ENCODE measurements at places on chromosomes 13 and 19.
A peak's percentile ranks its signal among the peaks of the same experiment; 100 is the strongest.

- ATAC-seq = no peak
Observed at GRCh38 chr13:52978989-52979388, 49.6 kb upstream of the OLFM4 start.

DNA sequence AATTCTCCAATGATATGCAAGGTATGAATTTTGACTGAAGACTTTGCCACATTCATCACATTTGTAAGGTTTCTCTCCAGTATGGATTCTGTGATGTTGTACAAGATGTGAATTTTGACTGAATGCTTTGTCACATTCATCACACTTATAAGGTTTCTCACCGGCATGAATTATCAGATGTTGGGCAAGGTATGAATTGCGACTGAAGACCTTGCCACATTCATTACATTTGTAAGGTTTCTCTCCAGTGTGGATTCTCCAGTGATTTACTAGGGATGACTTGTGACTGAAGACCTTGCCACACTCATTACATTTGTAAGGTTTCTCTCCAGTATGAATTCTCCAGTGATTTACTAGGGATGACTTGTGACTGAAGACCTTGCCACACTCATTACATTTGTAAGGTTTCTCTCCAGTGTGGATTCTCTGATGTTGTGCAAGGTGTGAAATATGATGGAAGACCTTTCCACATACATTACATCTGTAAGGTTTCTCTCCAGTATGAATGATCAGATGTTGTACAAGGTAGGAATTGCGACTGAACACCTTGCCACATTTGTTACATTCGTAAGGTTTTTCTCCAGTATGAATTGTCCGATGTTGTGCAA lies 24.8 kb downstream of the ZNF83 start:
- no peak for ATAC-seq

DNA sequence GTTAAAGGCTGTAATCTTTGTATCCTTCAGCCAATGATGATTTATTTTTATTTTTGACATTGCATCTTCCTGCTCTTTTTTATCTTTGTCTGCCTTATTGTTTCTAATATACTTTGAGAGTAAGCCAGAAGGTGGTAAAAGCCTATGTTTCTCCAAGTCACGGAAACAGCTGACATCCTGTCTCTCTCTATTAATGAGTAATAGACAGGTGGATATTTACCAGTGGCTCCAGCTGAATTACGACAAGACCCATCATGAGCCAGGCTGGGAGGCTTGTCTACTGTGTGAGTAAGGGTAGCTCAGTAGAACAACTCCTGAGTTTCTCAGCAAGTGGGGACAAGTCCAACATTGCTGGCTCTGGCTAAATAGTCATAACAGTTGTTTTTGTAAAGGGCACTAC lies 166.6 kb downstream of the NDFIP2 start:
- peak; percentile 99 for ATAC-seq

GRCh38 chr13:23505007-23505406 lies 65.2 kb upstream of the TNFRSF19 start:
- ATAC-seq = no peak

DNA sequence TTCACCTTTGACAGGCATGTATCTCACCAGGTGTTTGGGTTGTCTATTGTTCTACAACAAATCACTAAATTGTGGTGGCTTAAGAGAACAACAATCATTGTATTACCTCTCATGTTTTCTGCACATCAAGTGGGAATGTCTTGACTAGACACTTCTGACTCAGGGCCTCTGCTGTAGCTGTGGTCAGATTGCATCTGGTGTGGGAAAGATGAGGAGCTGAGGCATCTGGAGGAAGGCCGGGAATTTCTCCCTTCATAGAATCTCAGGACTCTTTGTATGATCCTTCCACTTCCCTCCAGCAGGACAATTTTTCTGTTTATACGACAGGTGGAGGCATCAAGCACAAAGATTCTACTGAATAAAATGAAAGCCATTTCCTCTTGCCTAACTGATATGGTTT lies 511.8 kb upstream of the NBEA start:
- ATAC-seq = no peak

GRCh38 chr19:43763473-43763939 lies 8.7 kb upstream of the SMG9 start:
- no peak for ATAC-seq

- ATAC-seq = no peak
Observed at GRCh38 chr13:112069061-112069844, 2.3 kb downstream of the SOX1 start.

DNA sequence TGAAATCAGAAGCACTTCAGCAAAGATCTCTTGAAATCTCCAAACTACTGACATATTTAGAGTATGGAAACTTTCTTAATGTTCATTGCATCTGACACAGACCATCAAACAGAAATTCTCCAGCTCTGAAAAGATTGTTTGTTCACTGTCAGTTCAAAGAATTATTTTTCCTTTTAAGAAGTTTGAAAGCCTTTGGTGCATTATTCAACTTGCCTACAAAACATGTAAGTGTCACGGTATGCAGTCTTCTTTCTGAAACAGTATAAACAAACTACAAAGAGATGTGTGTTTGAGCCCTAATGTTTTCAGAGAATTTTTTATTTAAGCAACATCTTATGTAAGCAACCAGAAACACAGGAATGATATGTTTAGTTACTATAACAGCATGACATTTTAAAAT lies 125.4 kb downstream of the FGF14 start:
- no peak for ATAC-seq

DNA sequence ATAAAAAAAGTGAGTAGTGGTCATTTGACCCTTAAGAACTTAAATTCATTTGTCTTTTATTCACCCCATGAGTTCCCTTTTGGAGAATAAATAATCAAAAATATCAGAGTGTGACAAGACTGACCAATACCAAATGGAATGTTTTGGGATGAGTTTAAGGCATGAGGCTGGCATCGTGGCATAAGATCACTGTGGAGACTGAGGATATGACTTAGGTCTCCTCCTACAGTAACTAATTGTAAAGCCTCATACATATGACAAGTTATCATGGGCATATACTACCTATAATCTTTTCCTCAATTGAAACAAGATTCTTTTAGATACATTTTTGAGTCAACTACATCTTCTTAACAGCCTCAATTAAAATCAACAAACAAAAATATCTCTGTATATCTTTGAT lies 782.0 kb downstream of the SLITRK1 start:
- ATAC-seq = no peak

DNA sequence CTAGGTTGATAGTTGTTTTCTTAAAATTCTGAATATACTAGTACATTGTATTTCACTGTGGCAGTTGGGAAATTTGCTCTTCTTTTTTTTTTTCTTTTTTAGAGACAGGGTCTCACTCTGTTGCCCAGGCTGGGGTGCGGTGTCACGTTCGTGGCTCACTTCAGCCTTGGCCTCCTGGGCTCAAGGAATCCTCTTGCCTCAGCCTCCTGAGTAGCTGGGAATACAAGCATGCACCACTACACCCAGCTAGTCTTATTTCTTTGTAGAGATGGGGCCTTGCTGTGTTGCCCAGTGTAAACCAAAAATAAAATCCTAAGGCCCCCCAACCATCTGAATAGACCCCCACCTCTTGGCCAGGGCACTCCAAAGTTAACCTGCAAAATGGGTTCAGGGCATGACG lies 79.3 kb downstream of the FNDC3A start:
- ATAC-seq = no peak

DNA sequence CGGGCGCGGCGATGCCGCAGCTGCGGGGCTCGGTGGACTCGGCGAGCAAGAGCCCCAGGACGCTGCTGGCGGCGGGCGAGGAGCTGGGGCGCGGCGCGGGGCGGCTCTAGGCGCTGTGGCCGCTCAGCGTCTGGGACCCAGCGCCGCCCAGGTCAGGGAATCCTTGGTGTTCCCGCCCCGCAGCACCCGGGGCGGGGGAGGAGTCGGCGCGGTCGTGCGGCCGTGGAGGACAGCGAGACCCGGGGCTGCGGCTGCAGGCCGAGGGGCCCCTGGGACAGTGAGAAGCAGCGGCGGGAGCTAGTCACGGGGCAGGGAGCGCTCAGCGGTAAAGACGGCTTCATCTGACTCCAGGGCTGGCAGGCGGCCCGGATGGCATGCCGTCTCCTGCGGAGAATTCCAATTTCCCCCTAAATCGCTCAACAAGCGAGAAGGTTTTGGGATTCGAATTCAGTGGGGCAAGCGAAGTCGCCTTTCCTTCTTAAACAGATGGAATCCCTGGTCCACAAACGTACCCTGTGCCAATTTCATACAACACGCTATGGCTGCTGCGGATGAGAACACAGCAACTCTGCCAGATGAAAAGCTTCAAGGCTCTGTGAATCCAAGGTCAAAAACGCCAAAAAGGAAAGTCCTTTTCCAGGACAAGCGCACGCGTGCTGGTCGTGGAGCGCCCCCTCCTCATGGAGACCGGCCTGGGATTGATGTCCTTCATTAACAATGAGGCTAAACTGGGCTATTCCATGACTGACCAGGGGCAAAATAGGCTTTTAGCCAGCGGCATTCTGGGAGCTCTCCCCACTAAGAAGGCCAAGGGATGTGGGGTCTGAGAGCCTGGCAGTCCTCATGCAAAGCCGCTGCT lies 4.2 kb upstream of the ZSCAN4 start:
- peak; percentile 61 for ATAC-seq

DNA sequence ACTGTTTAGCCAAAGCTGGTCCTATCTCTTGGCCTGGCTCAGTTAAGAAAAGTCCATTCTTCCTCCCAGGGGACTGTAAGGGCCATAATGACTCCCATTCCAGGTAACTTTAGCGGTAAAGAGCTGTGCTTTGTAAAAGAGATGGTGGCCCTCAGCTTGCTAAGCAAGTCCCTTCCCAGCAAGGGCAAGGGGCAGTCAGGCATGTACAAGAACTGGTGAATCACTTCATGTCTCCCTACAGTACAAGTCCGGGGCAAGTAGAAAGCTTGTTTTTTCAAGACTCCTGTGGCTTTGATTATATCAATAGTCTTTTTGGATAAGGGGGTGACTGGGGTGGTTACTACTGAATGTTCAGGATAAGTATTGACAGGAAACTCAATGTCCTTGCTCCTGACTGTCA lies 88.9 kb downstream of the SLC25A15 start:
- ATAC-seq = no peak

GRCh38 chr19:5424192-5424973 lies 30.8 kb upstream of the ZNRF4 start:
- ATAC-seq = no peak

DNA sequence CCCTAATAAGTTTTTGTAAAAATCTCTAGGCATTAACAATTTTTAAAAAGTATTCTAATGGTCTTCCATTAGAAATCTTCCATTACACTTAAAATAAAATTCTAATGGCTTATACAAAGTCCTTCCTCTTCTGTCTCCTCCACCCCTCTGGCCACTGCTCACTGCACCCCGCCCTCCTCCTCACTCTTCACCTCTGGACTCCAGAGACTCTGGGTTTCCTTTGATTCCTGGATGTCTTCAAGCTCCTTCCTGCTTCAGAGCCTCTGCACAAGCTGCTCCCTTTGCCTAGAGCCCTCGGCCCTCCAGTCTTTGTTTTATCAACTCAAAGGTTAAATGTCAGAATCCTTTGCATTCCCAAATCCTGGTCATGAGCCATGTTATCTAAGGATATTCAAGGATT lies 20.8 kb downstream of the TNFSF14 start:
- no peak for ATAC-seq

- no peak for ATAC-seq
Observed at GRCh38 chr13:48648446-48648845, 5.3 kb upstream of the CYSLTR2 start.

- no peak for ATAC-seq
Observed at GRCh38 chr13:74560325-74560724, 426.1 kb upstream of the KLF12 start.

GRCh38 chr13:47459512-47459911 lies 541.6 kb downstream of the SUCLA2 start:
- no peak for ATAC-seq

DNA sequence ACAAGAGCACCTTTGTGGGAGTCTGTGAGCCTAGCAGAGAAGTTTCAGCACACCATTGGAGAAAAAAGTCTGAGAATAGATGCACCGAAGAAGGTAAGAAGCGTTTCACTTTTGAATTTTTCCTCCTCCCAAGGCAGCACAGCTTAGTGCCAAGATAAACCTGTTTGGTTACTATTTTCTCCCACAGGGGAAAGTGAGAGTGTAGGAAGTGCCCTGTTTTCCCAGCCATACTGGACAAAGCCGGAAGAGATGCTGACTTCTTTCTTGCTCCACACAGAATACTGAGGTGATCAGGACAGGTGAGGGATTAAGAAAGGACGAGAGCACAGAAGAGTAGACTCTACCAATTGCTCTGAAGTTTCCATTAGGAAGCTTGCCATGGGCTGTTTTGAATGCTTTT lies 1011.0 kb upstream of the MIR17HG start:
- peak; percentile 52 for ATAC-seq

DNA sequence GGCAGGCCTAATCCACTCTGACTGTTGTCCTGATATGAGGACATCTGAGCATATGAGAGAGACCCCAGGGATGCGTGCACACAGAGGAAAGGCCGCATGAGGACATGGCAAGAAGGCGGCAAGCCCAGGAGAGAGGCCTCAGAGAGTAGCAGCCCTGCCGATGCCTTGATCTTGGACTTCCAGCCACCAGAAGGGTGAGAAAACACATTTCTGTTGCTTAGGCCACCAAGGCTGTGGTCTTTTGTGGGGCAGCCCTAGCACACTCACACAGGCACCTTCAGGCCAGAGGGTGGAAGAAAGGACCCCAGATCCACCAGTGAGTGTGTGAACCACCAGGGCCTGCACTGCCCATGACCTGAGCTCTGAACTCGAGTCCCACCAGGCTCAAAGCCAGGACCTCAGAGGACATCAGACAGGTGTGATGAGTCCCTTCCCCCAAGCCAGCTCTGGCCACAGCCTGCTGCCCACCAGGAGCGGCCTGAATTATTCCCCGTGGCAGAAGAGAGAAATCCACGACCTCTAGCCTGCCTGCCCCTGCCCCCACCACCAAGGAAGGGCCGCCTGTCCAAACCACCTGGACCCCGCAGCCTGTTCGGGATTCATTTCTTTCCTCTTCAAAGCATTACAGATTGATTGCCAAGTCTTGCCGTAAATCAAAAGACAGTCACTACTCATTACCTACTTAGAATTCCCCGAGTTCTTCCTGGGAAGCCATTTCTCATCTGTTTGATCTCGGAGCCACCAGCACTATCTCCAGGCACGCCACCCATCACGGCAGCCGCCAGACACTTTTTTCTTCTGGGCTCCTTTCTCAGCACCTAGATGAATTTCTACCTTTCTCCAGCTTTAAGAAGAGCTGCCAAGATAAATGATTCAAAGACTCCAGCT lies 72.2 kb downstream of the CEBPG start:
- no peak for ATAC-seq

DNA sequence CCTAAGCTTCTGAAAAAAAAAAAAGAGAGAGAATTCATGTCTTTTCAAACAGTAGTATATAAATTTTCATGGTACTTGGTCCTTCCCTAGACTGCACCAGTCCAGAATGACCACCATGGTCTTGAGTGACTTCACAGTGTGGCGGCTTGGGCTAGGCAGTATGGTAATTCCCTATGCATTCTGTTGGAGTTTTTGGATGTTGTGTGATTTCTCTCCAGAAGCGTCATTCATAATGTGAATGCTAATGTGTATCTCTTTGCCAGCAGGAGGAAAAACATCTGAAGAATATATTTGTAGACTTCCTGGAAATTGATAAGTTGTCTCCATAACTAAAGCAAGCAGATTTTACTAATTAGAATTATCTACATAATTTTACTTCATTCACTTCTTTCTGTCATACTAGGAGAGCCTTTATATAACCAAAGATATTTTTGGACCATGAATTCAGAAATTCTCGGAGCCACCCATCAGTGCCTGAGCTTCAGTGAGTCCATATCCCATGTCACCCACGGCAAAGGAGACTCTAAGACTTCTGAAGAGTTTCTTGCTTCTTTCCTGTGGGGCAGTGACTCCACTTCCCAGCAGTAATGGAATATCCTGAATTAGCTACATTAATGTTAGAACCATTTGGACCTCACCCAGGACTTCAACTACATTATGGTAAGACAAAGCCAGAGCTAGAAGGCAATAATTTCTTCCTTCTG lies 8.4 kb downstream of the STARD13 start:
- no peak for ATAC-seq

GRCh38 chr19:46014941-46015686 lies 7.7 kb downstream of the PGLYRP1 start:
- peak; percentile 82 for ATAC-seq

All from esophagus mucosa (tissue), 1 donor.